ENCODE measurements at places on chromosomes 5 and 9.

DNA sequence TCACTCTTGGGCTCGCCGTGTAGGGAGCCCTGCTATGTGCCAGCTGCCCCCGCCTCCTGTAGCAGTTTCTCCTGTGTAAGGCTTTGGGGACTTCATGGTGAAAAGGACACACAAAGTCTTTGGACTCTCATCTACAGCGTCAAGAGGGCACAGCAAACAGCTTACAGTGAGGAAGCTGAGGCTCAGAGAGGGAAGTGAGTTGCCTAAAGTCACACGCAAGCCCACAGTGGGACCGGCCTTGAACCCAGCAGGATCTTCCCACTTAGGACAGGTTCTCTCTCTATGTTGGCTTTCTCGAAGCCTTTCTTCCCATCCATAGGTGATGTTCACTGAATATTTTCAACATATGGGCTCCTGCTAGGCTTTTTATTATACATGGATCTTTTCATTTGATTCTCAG lies 9.8 kb upstream of the PRRX2 start:
- DNase-seq = no peak

DNA sequence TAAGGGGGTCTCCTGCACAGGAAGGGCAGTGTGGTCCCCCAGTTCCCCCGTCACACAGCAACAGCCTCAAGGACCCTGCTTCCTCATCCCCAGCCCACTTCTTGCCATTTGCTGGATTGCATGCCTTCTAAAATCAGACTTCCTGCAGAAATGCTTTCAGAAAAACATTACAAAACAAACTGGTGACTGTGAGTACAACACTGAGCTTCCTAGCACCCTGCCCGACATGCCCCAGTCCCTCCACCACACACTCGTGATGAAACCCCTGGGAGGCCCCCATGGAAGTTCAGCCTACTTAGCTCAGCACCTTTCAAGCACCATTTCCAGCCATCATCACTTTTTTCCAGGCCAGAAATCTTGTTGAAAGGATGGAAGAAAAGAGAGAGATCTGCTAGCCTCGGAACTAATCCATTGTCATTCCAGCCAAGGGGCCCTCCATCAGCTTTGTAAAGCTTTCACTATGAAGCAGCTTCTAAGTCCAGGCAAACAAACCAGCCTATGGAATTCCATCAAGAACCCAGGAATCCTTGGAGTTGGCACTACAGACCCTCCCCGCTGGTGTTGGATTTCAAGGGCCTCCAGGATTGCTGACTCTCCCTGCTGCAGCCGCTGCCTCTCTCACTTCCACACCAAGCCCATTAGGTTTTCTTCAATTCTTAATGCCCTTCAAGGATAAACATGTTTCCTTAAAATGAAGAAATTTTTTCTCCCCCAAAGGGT lies 114.6 kb downstream of the C5orf15 start:
- no peak for DNase-seq

DNA sequence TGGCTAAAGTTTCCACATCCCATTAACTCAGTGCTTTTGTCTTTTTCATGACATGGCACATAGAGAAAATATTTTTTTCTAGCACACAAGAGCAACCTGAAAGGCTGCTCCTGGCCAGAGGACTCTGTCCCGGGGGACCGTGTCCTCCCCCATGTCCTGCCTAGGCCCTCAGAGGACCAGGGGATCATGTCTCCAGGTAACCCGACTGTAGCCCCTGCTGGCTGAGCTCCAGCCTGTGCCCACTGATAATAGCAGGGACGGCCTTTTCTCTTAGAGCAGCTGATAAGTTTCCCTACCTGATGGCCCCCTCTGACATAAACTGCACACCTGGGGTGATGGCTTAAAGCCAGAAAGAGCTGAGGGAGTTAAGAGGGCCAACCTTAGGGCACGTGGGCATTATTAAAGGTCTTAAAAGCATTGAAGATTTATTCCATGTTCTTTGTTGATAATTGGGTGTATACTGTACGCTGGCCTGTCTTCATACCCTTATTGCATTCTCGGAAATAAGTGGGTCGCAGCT lies 5.9 kb downstream of the HDHD3 start:
- no peak for DNase-seq

- no peak for DNase-seq
Measured at GRCh38 chr9:10255758-10256157, 357.0 kb downstream of the PTPRD start.

GRCh38 chr5:149423049-149423793 lies 44.1 kb upstream of the IL17B start:
- no peak for DNase-seq

- DNase-seq = no peak
Measured at GRCh38 chr5:178423901-178424809, 166.0 kb downstream of the COL23A1 start.

DNA sequence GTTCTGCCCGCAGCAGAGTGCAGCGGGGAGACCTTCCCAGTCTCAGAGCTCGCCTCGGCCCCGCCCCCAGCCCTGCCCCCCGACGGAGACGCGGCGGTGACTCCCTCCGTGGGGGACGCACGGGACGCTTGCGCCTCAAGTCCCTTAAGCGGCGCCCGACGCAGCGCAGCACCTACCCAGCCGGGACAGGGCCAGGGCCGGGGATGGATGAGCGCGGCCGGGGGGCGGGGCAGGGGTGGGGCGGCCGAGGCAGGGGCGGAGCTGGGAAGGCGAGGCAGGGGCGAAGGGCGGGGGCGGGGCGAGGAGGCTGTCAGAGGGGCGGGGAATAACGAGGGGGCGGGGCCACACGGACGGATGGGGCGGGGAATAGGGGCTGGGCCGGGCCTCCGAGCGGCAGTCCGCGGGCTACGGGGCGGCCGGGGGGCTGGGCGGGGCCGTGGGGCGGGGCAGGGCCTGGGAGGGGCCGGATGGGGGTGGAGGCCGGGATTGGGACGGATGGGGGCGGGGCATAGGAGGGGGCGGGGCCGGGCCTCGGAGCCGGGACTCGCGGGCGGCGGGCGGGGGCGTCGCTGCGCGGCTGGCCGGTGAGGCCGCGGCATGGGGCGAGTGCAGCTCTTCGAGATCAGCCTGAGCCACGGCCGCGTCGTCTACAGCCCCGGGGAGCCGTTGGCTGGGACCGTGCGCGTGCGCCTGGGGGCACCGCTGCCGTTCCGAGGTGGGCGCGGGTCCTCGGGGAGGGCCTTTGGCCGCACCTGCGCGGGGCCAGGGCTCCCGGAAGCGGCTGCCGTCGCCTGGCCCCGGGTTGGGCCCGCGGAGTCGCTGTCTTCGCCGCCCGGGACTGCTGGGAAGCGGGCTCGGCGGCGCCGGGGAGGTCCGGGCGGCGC lies at the start of gene ARRDC1:
TSS of gene ARRDC1 (plus strand) at position 566 of the 884 bp plus-strand sequence. CDS start at position 598, 32 bp downstream.
- DNase-seq = peak; percentile 79

All from fibroblast of the conjunctiva (primary cell).